ENCODE measurements at places on chromosomes 4 and X. TPM values are rescaled to one million over a fixed set of nuclear protein-coding genes. Genes with fewer than 3 reads are reported as not detected.
A peak's percentile ranks its signal among the peaks of the same experiment; 100 is the strongest.

The SLC9A6 gene
- 15.5 TPM for total RNA-seq

The SEC24B gene
- 32.6 TPM for total RNA-seq

The TCEAL7 gene
- total RNA-seq: not detected

The TMSB15C gene
- total RNA-seq: 3.0 TPM

The ATP11C gene
- 23.1 TPM for total RNA-seq

The DGAT2L6 gene
- not detected for total RNA-seq

The UCHL1 gene
- not detected for total RNA-seq

The TAF7L gene
- total RNA-seq: not detected

The CD40LG gene
- 24.9 TPM for total RNA-seq

The ADAMTS3 gene
- not detected for total RNA-seq

DNA sequence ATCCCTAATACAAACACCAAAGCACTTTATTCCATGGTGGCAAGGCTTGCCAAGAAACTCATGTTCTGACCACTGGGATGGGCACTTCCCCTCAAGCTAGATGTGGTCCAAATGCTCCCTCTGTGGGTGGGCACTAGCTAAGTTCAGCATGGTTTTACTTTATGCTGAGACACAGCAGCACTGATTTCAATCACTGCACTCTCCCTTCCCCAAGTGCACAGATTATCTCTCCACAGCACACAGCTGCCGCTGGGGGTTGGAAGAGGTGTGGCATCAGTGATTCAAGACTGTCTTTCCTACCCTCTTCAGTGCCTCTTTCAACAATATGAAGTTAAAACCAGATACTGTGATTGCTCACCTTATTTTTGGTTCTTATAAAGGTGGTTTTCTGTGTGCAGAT, 16.5 kb upstream of the GUCY2F start:
- DNase-seq: no peak

DNA sequence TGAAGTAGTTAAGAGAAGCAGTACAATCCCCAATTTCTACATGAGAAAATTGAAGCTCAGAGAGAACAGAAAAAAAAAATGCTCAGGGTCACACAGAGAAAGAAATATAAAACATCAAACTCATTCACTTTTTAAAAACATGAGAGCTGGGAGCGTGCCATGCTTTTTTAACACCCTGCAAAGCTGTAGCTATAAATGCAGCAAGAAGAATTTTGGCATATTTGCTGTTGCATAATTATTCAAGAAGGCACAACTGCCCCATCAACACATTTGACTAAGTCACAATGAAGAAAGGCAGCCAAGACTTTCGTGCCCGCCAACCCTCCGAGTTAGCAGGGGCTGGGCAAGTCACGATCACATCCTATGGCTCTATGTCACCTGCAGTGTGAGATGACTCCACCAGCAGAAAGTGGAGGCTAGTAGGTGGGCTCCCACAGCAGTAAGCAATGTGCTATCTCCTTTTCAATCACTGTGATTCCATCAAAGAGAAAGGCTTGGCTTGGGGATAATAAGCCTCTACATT, 214.8 kb downstream of the DHX15 start:
- no peak for DNase-seq

DNA sequence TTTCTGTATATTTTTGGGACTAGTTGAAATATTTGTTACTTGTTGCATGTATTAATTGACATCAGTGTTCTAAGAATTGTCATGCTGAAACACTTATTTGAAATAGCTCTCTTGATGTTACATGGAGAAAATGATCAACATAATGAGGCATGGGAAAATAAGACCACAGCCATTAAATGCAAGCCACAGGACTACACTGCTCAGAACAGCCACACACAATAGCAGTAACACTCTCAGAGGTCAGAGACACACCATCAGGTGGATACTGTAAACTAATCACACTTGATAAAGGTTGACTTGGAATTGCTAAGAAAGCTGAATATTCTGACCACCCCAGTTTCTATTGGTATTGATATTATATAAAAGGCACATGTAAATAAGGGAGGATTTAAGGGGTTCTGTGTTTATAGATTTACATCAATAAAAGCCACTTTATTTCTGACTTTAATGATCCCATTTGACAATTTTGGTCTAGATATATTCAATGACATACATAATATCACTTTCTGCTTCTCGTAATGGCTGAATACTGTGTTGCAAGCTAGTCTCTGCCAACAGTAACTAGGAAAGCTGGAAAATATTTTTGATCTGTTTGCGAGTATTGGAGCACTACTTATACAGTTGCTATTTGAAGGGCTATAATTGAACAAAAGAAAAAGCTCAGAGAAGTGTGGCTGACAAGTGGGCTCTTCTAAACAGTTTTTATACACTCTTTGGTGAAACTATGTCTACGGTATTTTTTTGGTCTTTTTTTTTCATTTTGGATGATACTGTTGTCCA, 876.5 kb upstream of the INTU start:
- DNase-seq: no peak

- DNase-seq: no peak
Measured at GRCh38 chr4:8073206-8073863, 85.3 kb downstream of the ABLIM2 start.

GRCh38 chr4:26878794-26879391, 18.3 kb downstream of the STIM2 start:
- DNase-seq: no peak

- no peak for DNase-seq
Measured at GRCh38 chr4:141571362-141571761, 65.0 kb upstream of the IL15 start.

DNA sequence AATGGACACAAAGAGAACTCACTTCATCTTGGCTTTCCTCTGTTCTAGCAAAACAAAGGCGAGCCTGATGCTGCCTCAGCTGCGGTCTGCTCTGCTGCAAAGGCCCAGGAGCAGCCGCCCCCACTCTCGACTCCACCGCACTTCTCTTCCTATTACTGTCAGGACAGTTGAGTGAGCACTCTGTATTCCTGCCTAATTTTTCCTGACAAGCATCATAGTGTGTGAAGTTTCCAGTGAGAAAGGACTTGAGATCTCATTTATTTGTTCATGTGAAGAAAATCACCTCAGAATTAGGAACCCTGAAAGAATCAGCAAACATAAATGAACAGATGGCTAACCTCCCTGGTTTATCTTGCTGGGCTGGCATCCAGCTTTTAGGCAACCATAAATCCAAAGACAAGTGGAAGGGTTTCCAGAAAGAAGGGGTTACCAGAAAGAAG, 15.6 kb downstream of the SCARB2 start:
- peak; percentile 12 for DNase-seq

- no peak for DNase-seq
Measured at GRCh38 chr4:128573781-128574508, 235.6 kb upstream of the JADE1 start.

DNA sequence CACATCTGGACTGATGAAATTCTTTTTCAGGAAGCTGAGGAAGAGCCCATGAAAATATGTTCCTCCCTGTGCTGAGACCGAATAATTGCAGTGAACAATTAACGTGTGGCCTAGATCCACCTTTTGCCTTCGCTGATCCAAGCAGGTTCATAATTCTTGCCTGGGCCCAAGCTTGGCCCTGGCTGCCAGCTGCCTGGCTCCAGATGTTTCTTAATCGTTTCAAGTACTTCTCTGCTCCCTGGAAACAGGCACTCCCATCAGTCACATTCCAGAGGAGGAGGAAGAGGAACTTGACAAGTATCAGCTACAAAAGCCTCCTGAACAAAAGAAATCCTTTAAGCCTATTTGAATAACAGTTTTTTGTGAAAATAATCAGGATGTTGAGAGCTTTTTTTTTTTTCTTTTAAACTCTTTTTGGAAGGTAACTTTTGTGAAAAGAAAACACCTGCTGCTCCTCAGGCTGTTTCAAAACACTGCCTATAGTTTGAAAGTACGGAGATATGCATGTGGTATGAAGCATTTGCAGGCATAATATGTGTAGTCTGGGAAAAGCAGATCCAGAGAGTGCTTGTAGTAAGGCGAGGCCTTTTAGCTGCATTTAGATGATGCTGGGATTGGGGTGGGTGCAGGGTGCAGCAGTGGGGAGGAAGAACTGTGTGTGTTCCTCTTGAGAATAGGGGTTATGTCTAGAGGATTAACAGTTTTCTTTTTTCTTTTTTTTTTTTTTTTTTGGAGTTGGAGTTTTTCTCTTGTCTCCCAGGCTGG, 154.4 kb downstream of the PTTG2 start:
- DNase-seq: no peak

- DNase-seq: no peak
Measured at GRCh38 chrX:100596601-100597000, 11.9 kb downstream of the TNMD start.

- DNase-seq: no peak
Measured at GRCh38 chr4:184392748-184393559, 81.4 kb downstream of the IRF2 start.

GRCh38 chr4:110636680-110637407, 14.0 kb upstream of the PITX2 start:
- DNase-seq: no peak

DNA sequence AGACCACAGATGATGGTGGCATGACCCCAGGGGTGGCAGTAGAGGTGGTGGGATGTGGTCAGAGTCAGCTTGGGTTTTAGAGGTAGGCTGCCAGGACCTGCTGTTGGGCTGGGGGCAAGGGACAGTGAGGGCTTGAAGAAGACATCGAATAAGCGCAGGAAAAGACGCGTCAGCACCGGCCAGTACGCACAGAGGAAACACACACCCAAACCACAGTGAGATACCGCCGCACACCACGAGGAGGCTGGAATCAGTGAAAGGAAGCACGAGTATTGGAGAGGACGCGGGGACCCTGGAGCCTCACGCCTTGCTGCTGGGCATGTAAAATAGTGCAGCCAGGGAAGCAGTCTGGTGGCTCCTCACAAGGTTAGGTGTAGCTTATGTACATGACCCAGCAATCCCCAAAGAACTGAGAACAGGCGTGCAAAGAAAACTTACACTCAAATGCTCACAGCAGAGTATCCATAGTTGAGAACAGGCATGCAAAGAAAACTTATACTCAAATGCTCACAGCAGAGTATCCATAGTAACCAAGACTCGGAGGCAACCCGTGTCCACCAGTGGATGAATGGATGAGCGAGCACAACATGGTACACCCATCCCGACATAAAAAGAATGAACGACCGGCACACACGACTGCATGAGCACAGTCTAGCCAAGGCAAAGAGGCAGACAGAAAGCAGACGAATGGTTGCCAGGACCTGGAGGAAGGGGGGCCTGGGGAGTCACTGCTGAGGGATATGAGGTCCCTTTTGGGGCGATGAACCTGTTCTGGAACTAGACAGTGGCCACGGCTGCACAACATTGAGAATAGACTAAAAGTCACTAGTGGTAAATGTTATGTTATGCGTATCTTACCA, 13.3 kb downstream of the PDZD4 start:
- peak; percentile 34 for DNase-seq

DNA sequence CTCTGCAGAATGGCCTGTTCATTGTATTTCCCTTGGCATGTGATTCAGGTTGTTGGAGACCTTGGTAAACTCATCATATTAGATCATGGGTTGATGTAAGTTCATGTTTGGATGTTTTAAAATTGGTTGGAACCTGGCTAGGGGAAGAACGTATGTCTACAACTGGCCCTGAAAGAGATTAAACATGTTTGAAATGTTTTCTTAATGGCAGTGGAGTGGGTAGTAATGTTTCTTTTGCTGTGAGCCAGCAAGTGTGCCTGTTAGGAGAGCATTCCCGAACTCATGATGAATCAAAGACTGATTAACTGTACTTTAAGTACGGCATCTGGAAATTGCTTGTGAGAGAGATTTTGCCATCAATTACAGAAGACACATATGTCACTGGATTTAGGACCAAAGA, 44.5 kb upstream of the SLC4A4 start:
- DNase-seq: no peak

DNA sequence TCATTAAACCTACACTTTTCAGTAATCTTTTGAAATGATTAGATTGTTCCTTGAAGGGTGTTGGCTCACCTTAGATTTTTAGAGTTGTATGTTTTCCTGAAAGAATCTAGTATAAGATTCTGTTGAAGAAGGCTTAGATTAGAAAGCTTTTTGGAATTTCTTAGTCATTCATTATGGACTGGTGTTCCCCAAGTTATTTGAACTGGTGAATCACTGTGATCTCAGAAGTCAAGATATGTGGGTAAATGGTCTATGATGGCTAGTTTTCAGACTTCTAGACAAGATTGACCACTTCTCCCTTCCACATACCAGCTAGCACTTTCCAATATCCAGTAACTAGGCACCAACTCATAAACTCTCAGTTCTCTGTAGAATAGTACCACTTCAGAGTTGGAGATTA, 138.1 kb downstream of the KDM6A start:
- no peak for DNase-seq

GRCh38 chr4:33091961-33092360, 2371.8 kb downstream of the PCDH7 start:
- DNase-seq: no peak

GRCh38 chrX:85089321-85089840, 85.7 kb downstream of the APOOL start:
- no peak for DNase-seq

GRCh38 chr4:146159384-146160058, 16.0 kb upstream of the LSM6 start:
- no peak for DNase-seq

- DNase-seq: no peak
Measured at GRCh38 chr4:62482355-62482754, 1282.2 kb downstream of the ADGRL3 start.
